T-helper 2 cell treated with Interferon-gamma antibody and Interleukin-4, amounts not matched to agents 5 μg/mL and 100 μg/mL, for 36 hours (primary cell): ENCODE measurements at places on chromosomes 5 and 9.

- DNase-seq, result no peak
- no peaks in the 10 kb centered on the region for H3K36me3 ChIP-seq
- H3K4me1 ChIP-seq, result no peaks in the 10 kb centered on the region
- peaks cover 14% of the 10 kb centered on the region for H3K27me3 ChIP-seq
- no peak overlapping the region for H3K27ac ChIP-seq
These were observed 154.2 kb upstream of the TSLP start for GRCh38 chr5:110917161-110917875.

DNA sequence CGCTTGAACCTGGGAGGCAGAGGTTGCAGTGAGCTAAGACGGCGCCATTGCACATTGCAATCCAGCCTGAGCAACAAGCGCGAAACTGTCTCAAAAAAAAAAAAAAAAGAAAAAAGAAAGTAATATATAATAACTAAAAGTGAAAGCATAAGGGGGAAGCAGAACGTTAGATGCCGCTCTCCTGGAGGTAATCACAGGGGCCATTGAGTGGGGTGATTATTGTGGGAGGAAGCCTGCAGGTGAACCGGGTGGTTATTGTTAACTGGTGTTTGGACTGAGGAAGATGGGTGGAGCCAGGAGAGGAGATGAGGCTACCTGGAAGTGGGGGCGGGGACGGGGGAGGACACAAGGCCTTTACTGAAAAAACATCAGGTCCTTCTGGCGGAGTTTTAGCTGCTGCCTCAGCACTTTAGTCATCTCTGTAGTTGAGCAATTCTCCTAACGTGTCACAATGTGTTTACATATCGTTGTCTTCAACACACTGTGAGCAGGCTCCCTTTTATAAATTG, 5.3 kb upstream of the TJP2 start:
- no peaks in the 10 kb centered on the region for H3K36me3 ChIP-seq
- H3K27ac ChIP-seq, result peak overlapping the region; percentile 96
- DNase-seq, result peak; percentile 76
- H3K27me3 ChIP-seq, result peaks cover 12% of the 10 kb centered on the region
- H3K4me3 ChIP-seq, result peak overlapping the region; percentile 83
- peaks cover 24% of the 10 kb centered on the region for H3K4me1 ChIP-seq

DNA sequence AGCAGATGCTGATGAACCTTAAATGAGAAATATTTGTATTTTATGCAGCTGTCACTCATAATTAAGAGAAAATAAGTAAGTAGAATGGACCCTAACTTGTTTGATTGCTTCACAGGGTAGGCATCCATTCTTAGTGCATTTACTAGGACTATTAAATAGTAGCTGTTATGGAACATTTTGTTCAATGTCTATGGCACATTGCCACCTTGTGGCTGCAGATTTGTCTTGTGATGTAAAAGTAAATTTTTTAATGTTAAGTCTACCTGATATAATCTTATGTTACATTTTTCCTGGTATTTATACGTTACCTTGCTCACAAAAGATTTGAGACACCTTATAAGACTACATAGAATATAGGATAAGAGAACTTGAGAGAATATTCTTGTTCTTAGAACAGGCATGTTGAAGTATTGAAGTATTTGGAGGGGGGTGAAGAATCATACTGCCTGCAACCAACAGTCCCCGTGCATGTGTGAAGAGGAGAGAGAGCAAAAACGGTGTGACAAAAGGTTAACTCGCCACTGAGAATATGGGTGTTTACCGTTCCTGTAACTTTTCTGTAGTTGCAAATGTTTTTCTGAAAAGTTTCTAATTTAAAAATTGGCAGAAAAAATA, 161.1 kb downstream of the MAST4 start:
- no peaks in the 10 kb centered on the region for H3K4me1 ChIP-seq
- peaks cover 20% of the 10 kb centered on the region for H3K27me3 ChIP-seq
- no peaks in the 10 kb centered on the region for H3K36me3 ChIP-seq
- H3K4me3 ChIP-seq, result no peak overlapping the region
- no peak overlapping the region for H3K27ac ChIP-seq
- no peak for DNase-seq

DNA sequence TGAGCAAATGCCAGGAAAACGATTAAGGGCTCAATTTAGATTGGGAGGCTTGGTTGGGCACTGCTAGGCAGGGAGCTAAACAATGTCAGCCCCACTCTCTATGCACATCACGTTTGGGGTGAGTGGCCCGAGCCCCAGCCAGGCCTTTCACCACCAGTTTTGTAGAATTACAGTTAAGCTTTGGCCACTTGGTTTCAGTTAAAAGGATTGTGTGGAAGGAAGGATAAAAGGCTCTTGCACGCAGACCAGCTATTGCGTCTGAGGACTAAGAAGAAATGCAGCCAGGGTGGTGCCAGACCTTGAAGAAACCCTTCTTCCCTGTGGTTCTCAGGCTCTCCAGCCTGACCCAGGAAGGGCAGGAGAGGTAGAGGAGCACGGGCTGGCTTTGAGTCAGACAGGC, 125.3 kb upstream of the SLC44A1 start:
- H3K27ac ChIP-seq, result no peak overlapping the region
- peaks cover 11% of the 10 kb centered on the region for H3K4me1 ChIP-seq
- no peak overlapping the region for H3K4me3 ChIP-seq
- peaks cover 18% of the 10 kb centered on the region for H3K27me3 ChIP-seq
- DNase-seq, result no peak

- H3K27me3 ChIP-seq, result peaks cover 21% of the 10 kb centered on the region
- DNase-seq, result no peak
- peaks cover 14% of the 10 kb centered on the region for H3K4me1 ChIP-seq
- H3K36me3 ChIP-seq, result no peaks in the 10 kb centered on the region
These were observed 92.2 kb downstream of the TNC start for GRCh38 chr9:115025721-115026120.

GRCh38 chr9:20997503-20998076, 33.9 kb downstream of the HACD4 start:
- H3K4me3 ChIP-seq, result no peak overlapping the region
- DNase-seq, result peak; percentile 4

GRCh38 chr5:67417839-67418238, 221.2 kb upstream of the CD180 start:
- no peaks in the 10 kb centered on the region for H3K36me3 ChIP-seq
- H3K4me3 ChIP-seq, result no peak overlapping the region
- no peak for DNase-seq
- H3K27me3 ChIP-seq, result no peaks in the 10 kb centered on the region
- H3K4me1 ChIP-seq, result peaks cover 2% of the 10 kb centered on the region

DNA sequence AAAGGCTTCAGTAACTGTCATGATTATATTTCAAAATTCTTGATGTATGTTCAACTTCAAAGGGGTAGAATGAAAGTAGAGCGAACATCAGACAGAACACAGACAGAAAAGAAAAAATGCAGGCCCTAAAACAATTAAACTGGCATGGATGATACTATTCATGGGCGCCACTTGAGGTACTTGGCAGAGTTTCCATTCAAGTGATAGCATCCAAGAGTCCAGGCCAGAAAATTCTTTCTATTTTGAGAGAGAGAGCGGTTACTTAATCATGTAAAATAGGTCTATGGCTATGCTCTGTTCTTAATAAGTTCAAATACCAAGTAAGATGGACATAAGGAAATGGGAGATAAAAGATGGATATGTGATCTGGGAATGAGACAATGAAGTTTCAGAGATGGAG, 21.4 kb upstream of the PRR16 start:
- H3K27ac ChIP-seq, result no peak overlapping the region
- DNase-seq, result no peak
- H3K36me3 ChIP-seq, result no peaks in the 10 kb centered on the region

- H3K4me3 ChIP-seq, result no peak overlapping the region
- no peak for DNase-seq
- H3K36me3 ChIP-seq, result no peaks in the 10 kb centered on the region
- peaks cover 3% of the 10 kb centered on the region for H3K27me3 ChIP-seq
- no peak overlapping the region for H3K27ac ChIP-seq
These were observed 89.2 kb downstream of the ARL15 start for GRCh38 chr5:54221135-54221534.

DNA sequence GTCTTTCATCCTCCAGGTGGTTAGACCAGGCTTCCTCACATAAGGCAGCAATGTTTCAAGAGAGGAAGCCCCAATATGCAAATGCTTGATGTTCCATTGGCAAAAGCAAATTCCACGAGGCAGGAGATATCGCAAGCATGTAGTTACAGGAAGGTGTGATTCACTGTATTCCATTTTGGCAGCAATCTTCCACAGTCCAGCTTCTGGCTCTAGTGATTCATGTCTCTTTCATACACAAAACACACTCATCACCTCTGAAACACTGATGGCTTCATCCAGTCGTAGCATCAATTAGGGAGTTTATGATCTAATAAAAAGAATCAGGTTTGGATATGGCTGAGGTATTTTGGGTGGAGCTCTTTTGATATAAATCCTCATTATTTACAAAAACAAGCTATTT, 552.2 kb upstream of the RIOK2 start:
- no peaks in the 10 kb centered on the region for H3K4me1 ChIP-seq
- H3K36me3 ChIP-seq, result no peaks in the 10 kb centered on the region
- no peaks in the 10 kb centered on the region for H3K27me3 ChIP-seq
- H3K27ac ChIP-seq, result no peak overlapping the region
- no peak for DNase-seq
